ENCODE measurements at places on chromosomes 3 and 15. TPM values are rescaled to one million over a fixed set of nuclear protein-coding genes. Genes with fewer than 3 reads are reported as not detected.
A peak's percentile ranks its signal among the peaks of the same experiment; 100 is the strongest.

DNA sequence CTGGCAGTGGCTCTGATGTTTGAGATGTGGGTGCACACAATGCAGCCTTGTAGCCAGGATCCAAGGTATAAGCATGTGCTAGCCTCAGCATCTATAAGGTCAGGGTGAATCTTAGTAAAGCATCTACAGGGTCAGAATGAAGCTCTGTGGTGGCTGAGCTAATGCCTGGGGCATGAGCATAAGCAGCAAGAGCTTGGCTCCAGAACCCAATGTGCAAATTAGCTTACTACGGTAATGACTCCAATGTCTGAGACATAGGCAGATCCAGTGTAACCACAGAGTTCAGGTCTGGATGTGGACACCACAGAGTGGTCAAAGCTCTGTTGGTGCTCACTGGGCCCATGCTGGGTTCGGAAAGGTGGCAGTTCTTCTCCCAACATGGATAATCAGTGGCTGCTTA, 304.5 kb upstream of the NECTIN3 start:
- DNase-seq: no peak

- no peak for DNase-seq
Observed at GRCh38 chr3:47705391-47705790, 76.3 kb downstream of the SMARCC1 start.

DNA sequence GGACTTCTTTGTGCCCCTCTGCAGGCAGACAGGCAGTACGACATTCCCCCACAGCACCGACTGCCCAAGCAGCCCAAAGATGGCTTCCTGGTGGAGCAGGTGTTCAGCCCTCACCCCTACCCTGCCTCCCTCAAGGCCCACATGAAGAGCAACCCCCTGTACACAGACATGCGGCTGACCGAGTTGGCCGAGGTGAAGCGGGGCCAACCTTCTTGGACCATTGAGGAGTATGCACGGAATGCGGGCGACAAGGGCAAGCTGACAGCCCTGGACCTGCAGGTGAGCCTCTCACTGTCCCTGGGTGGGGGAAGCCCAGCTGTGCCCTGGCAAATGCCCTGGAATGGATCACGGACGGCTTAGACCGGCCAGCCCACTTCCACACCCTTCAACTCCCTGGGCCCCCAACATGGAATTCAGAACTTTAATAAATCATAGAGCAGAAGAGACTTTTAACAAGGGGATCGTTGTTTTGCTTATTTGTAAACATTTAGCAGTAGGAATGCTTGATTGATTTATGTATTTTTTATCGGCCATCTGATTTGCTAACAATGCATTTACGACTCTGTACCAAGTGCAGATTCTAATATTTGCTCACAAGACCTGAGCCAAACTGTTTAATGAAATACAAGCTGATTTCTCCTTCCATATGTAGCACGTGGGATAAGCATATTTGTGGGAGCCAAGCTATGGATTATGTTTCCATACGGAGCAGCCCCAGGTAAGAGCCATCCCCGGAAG, 31.1 kb downstream of the MINAR1 start:
- no peak for DNase-seq

- peak; percentile 62 for DNase-seq
Observed at GRCh38 chr15:68650901-68651709, 72.3 kb downstream of the CORO2B start.

Gene P2RY1
- polyA plus RNA-seq: not detected

- no peak for DNase-seq
Observed at GRCh38 chr3:138547342-138547975, 46.6 kb downstream of the CEP70 start.

- no peak for DNase-seq
Observed at GRCh38 chr3:171092467-171092911, 66.0 kb upstream of the SLC2A2 start.

Gene HRG
- polyA plus RNA-seq: not detected

DNA sequence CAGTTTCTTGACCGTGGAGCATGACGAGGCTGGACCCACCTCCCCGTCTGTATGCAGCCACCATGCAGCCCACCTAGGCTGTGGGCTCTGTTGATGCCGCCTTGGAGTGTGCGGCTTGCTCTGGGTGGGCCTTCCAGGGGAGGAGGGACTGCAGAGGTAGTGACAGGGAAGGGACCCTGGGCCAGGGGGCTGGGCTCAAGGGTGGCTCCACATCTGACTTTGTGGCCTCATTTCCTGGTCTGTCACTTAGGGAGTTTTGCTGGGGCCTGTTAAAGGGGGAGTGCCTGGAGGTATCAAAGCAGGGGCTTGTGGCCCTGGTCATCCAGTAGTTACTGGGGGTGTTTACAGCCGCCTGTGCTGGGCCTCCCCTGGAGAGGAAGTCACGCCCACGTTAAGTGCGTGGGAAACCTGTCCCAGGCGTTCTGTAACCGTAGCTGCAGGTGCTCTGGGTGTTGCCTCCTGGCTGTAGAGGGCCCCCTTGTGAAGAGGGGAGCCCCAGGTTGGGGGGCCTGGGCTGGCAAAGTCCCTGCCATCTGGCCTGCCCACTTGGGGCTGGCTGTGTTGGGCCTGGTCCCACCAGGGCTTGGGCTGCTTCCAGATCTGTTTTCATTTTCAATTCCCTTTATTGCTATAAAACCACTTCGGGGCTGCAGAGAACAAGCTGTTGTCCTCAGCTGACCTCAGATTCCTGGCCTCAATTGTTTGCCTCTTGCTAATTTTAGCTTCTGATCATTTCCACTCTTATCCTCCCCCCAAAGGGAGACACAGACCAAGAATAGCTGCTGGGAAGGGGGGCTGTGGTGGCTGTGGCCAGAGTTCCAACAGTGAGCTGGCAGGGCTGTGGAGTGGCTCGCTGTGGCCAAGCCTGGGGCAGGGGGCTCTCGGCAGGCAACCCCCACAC, 26.5 kb downstream of the KLF13 start:
- peak; percentile 81 for DNase-seq

- DNase-seq: no peak
Observed at GRCh38 chr3:141167681-141168080, 63.9 kb upstream of the PXYLP1 start.

- DNase-seq: no peak
Observed at GRCh38 chr3:193775421-193776077, 182.5 kb downstream of the OPA1 start.

Gene KLHL6
- polyA plus RNA-seq: not detected

GRCh38 chr15:27127815-27128570, 157.0 kb downstream of the GABRG3 start:
- DNase-seq: no peak

Measured in SK-N-SH (cell line).